ENCODE measurements at places on chromosomes 2 and 18.

DNA sequence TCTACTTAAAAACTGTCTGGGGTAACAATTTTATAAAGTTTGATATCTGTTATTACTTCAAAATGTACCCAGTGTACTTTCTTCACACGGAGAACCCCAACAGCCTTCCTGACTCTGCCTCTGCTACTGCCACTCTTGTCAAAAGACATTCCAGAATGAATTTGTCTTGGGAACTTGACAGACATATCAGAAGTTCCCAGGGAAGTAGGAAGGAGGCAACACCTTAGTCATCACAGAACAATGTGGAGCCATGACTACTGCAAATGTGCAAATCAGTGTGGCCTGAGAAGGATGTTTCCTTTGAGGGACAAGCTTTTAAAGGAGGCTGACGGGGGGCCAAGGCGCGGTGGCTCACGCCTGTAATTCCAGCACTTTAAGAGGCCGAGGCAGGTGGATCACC is 133.8 kb upstream of the RNF152 start:
- DNase-seq = no peak

- DNase-seq = no peak
Measured at GRCh38 chr18:10252952-10253705, 201.3 kb upstream of the APCDD1 start.

- DNase-seq = no peak
Measured at GRCh38 chr2:11514904-11515303, 18.9 kb upstream of the GREB1 start.

GRCh38 chr18:22311301-22311700 is 106.4 kb downstream of the CTAGE1 start:
- no peak for DNase-seq

- peak; percentile 44 for DNase-seq
Measured at GRCh38 chr2:111883661-111884591, at the start of gene ANAPC1. Gene ANAPC1, minus strand, starts transcription at chr2:111884193. Its CDS starts 3,368 bp downstream, at chr2:111880825.

- no peak for DNase-seq
Measured at GRCh38 chr2:230410861-230411569, 5.0 kb upstream of the SP100 start.

- DNase-seq = no peak
Measured at GRCh38 chr18:77066101-77066500, 66.5 kb downstream of the MBP start.

DNA sequence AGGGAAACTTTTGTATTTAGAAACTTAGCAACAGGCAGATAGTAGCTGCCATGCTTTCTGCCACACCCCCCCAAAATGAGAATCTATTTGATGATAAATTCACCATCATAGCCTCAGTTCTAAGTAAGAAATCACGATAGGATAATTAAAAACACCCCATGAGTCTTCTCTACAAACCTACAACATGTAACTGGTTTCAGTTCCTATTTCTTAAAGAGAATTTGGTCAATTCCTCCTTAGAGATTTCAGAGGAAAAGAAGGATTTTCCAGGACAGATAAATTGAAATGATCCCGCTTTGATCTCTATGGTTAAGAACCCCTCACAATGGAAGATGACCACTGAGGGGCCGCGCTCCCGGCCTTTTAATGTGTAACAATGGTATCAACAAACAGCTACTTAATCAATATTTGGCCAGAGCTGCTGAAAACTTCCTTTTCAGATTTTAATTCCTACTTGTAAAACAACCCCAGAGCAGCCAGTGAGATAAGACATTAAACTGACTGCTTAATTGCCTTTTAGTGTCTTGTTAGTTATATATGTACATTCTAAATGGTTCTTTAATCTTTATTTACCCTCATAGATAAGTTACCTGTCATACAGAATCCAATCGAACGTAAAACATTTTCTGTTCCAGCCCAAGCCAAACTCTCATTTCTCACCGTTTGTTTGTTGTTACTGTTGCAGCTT is 10.1 kb downstream of the PAX3 start:
- DNase-seq = no peak

- DNase-seq = no peak
Measured at GRCh38 chr18:79472176-79472575, 76.4 kb downstream of the NFATC1 start.

- no peak for DNase-seq
Measured at GRCh38 chr2:9712263-9712662, 81.5 kb upstream of the YWHAQ start.

DNA sequence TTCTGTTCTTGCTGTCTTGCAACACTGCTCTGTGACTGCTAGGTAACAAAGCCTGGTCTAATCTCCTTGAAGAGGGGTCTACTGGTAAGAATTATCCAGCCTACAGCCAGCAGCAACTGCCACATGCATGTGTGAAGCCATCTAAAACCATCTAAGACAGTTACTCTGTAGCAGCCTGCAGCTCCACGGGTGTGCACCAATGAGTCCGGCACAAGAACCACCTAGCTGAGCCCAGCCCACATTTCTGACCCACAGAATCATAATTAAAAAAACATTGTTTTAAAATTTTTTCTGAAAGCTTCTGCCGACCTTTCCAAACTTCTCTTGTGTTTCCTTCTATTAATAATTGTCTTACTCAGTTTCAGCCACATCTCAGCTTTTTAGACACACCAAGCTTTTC is 102.8 kb downstream of the ZNF385B start:
- no peak for DNase-seq

- DNase-seq = no peak
Measured at GRCh38 chr2:26344581-26345282, 1.2 kb upstream of the SELENOI start.

DNA sequence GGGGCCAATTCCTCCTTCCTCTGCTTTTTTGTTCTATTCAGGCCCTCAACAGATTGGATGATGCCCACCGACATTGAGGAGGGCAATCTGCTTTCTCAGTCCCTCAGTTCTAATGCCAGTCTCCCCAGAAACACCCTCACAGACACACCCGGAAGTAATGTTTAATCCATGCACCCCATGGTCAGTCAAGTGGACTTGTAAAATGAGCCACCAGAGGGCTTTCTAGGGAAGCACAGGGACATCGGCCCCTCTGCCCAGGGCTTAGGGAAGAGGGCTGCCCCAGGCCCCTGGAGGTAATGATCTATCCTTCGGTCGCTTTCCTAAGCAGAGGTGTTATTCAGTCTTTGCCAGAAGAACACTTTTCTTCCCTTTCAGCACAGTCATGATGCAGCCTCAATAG is 107.4 kb downstream of the PDCL3 start:
- no peak for DNase-seq

GRCh38 chr2:127715778-127716449 is 14.6 kb downstream of the SFT2D3 start:
- no peak for DNase-seq

DNA sequence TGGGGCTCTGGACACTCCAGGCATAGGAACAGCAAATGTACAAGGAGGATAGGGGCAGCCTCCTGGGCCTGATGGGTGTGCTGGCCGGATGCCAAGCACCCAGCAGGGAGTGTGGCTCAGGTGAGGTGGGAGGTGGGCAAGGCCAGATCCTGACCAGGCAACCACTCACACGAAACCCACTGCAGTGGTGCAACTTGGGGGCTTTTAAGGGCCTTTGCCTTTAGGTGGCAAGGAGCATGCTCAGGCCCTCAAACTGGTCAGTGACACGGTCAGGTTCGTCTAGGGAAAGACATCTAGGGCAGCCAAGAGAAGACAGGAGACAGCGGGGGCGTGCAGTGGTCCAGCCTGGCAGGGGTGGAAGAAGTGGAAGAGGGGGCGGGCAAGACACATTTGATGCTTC is 18.4 kb upstream of the TEX51 start:
- DNase-seq = no peak

- DNase-seq = no peak
Measured at GRCh38 chr2:188956961-188957360, 17.2 kb upstream of the COL3A1 start.

All from activated CD8-positive, alpha-beta memory T cell treated with anti-CD3 and anti-CD28 coated beads for 1 hour (primary cell).